ENCODE measurements at places on chromosomes 12 and 14. TPM values are rescaled to one million over a fixed set of nuclear protein-coding genes. Genes with fewer than 3 reads are reported as not detected.

Gene GPD1
- not detected for total RNA-seq

Gene GRIP1
- 3.5 TPM for total RNA-seq

Gene HCAR1
- total RNA-seq: 1.5 TPM

Gene ADAM20
- 1.00 TPM for total RNA-seq

Gene MAGOHB
- total RNA-seq: 29.0 TPM

Gene CACNA1C
- 3.1 TPM for total RNA-seq

Gene SLC25A47
- total RNA-seq: not detected

Gene NOS1
- total RNA-seq: not detected

Gene TBC1D30
- total RNA-seq: 0.87 TPM

Gene B3GNT4
- not detected for total RNA-seq

Gene PTGER2
- 17.5 TPM for total RNA-seq

Gene C1S
- total RNA-seq: 248 TPM

All from uterine smooth muscle cell (primary cell).